Activated CD8-positive, alpha-beta memory T cell treated with anti-CD3 and anti-CD28 coated beads for 48 hours (primary cell): ENCODE measurements at places on chromosomes 5 and 9.

- no peak for DNase-seq
These were observed 67.5 kb downstream of the PAX5 start for GRCh38 chr9:36966371-36967097.

- DNase-seq = no peak
These were observed 31.7 kb upstream of the CSF1R start for GRCh38 chr5:150117945-150118560.

DNA sequence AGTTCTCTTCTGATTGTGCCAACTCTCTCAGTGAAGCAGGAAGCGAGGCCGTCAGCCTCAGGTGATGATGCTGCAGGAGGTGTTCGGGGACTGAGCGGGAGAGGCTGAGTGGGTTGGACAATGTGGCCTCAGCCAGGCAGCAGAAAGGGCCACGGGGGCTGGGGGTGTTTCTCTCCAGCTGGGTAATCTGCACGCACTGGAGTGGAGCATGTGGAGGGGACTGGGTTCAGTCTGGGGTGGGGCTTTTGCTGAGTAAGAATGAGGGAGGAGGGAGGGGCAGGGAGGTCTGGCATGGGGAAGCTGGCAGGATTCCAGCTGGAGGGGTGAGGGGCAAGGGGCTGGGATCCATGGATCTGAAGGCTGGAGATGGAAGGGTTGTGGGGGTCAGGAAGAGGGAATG lies 60.8 kb upstream of the PHYKPL start:
- no peak for DNase-seq

DNA sequence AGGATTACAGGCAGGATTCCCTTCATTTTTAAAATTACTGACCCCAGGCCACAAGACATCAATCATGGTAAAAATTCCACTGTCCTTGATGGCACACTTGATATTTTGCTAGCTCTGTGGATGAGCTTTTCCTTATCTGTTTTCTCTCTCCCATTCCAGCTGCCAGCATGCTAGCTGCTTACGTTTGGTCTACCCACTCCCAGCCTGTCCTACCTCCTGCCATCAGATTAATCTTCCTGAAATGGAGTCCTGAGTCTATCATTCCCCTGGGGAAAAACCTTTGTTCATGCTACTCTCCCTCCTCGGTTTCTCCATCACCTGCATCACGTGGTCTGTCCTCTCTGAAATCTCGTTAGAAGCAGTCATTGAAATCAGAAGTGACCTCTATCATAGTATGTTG lies 108.9 kb downstream of the F2RL2 start:
- no peak for DNase-seq

DNA sequence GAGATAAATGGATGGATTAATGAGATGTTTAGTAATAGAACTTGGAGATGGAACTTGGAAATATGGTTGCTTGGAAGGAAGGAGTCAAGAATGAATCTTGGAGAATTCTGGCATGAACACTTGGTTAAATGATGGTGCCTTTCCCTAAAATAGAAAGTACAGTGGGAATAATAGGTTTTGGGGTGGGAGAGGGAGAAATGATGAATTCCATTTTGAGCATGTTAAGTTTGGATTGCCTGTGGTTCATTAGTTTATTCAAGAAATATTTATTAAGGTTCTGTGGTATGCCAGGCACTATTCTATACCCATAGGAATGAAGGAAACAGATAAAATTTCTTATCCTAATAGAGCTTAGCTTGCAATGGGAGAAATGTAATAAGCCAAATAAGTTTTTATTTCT lies 58.4 kb downstream of the PBX3 start:
- no peak for DNase-seq

GRCh38 chr5:125043781-125044391 lies 297.4 kb upstream of the ZNF608 start:
- DNase-seq = no peak

DNA sequence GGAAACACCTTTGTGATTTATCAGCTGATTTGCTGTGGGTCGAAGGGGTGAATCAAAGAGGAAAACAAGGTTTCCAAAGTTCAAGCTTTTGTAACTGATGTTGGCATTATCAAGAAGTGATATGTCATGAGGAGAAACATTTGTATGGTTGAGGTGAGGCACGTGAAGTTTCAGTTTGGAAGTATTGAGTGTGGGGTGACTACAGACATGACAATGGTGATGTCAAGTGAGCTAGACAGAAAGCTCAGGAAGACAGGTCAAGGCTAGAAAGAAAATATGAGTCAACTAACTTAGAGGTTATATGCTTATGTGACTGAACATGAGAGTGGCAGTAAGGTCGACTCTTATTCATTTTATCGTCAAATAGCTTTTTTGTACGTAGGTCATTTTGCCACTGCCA lies 99.1 kb downstream of the RAB3C start:
- no peak for DNase-seq
